ENCODE measurements at places on chromosomes 11 and 22.

DNA sequence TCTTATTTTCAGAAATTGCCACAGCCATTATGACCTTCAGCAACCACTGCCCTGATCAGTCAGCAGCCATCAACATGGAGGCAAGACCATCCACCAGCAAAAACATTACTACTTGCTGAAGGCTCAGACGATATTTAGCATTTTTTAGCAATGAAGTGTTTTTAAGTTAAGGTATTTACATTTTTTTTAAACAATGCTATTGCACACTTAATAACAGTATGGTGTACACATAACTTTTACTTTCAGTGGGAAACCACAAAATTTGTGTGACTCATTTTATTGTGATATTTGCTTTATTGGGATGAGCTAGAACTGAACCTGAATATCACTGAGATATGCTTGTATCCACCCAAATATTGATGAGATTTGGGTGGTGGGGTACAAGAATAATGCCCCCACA, 110.9 kb downstream of the TSPAN18 start:
- no peak overlapping the region for H3K4me3 ChIP-seq
- peaks cover 17% of the 10 kb centered on the region for H3K27me3 ChIP-seq
- no peak overlapping the region for H3K27ac ChIP-seq
- no peak for DNase-seq
- no peaks in the 10 kb centered on the region for H3K4me1 ChIP-seq
- H3K36me3 ChIP-seq, result no peaks in the 10 kb centered on the region

DNA sequence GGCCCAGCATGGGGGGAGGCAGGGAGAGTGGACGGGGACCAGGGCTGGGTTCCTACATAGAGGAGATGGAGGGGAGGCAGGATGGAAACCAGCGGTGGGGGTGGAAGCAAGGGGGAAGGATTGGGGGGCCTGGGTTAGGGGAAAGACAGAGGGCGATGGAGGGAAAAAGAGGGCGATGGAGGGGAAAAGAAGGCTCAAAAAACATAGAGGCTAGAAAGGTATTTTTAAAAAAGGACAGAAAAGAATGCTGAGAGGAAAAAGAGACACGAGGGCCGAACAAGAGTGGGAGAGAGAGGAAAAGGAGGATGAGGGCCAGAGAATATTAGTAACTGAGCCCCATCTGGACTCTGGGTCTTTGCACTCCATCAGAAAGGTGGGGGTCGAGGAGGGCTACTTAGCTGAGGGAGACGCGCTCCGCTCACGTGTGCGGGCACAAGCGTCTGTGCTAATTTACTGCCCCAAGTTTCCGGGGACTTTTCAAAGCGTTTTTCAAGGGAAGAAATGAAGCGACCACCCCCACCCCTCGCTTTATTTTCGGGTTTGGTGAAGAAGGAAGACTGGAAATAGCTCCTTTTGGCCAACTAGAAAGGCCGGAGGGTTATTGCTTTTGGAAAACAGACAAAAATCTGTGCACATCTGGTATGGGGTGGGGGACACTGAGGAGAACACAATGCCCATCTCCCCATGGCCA, 14.5 kb downstream of the PAX6 start:
- peaks cover 14% of the 10 kb centered on the region for H3K4me1 ChIP-seq
- peaks cover 68% of the 10 kb centered on the region for H3K27me3 ChIP-seq
- peaks cover 9% of the 10 kb centered on the region for H3K36me3 ChIP-seq
- H3K4me3 ChIP-seq, result no peak overlapping the region

DNA sequence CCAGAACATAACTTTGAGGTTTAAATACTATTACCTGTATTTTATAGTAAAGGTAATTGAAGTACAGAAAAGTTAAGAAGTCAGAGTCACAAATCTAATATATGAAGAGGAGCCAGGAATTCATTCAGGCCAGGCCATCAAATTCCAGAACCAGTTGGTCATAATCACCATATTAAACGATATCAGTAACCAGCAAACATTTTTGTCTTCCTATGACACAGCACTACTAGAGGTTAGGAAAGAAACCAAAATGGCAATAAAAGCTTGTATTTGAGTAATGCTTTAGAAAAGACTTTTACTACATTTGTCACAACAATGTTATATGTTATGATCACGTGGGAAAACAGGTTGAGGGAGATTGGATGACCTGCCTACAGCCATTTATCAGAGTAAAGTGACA, 62.2 kb downstream of the DKK3 start:
- peaks cover 27% of the 10 kb centered on the region for H3K36me3 ChIP-seq
- no peaks in the 10 kb centered on the region for H3K27me3 ChIP-seq
- DNase-seq, result no peak
- H3K4me1 ChIP-seq, result no peaks in the 10 kb centered on the region
- H3K27ac ChIP-seq, result no peak overlapping the region

DNA sequence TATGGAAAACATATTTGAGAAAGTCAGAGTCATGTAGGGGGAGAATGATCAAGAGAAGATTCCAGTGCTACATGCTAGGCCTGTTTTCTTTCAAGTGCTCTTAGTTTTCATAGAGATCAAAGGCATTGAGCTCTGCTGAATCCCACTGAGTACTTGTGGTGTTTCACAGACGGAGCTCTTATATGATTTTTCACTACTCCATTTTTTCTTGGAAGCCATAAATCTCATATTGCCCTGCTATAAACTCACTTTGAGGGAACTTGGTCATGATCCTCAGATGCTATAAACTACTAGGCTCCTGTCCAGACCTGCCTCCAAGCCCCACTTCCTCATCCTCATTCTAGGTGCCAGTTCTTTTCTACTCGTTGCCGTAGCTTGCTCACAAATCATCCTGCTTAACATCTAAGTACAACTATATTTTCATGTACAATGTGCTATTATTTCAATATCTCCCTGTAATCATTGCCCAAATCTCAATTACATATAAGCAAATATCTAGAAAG, 180.8 kb upstream of the CCDC179 start:
- no peaks in the 10 kb centered on the region for H3K27me3 ChIP-seq
- no peaks in the 10 kb centered on the region for H3K36me3 ChIP-seq
- DNase-seq, result no peak

GRCh38 chr22:33922349-33922681, 2.0 kb upstream of the LARGE1 start:
- H3K27ac ChIP-seq, result peak overlapping the region; percentile 31
- peak overlapping the region; percentile 48 for H3K4me3 ChIP-seq
- peaks cover 2% of the 10 kb centered on the region for H3K36me3 ChIP-seq
- H3K27me3 ChIP-seq, result peaks cover 48% of the 10 kb centered on the region
- H3K4me1 ChIP-seq, result peaks cover 13% of the 10 kb centered on the region
- DNase-seq, result no peak
